ENCODE measurements at places on chromosomes 2 and 18.

DNA sequence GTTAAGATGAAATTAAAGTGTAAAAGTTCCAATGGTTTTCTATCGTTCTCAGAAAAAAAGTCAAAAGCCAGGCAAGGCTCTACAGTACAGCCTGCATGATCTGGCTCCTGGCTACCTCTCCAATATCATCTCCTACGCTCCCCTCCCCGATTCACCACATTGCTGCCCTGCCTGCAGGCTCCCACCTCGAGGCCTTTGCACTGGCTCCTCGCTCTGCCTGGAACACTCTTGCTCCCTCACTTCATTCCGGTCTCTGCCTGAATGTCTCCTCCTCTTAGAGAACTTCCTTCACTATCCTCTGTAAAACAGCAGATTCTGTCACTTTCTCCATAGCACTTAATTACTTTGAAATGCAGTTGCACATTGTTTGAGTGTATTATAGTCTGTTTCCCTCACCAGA is 72.5 kb downstream of the KLF7 start:
- DNase-seq: no peak

GRCh38 chr2:217808326-217808725 is 194.5 kb downstream of the TNS1 start:
- DNase-seq: no peak

DNA sequence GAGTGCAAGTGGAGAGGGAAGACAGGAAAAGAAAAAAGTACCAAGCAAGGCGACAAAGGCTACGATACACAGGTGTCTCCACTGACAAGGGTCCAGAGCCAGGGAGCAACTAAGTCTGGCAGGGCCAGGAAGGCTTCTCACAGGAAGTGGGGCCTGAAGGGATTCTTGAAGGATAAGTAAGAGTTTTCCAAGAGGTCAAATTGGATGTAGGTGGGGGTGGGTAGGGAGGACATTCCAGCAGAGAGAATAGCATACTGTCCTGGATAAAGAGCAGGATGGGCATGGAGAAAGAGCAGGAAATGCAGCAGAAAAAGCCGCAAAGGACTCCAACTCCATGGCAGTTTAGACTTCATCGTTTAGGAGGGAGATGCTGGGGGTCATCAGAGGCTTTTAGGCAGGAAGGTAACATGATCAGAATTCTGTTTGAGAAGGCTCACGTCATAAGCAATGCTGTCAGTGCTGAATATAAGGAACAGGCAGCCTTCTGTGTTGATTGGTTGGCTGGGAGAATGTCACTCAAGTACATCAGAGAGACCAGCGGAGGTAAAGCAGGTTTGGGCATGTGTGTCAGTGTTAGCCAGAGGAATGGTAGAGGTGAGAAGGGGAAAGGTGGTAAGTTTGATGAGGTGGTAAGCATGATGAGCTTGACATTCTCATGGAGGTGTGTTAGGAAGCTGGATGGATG is 35.1 kb downstream of the ARHGAP25 start:
- no peak for DNase-seq

GRCh38 chr18:56316727-56317126 is 321.7 kb downstream of the TXNL1 start:
- DNase-seq: no peak

- DNase-seq: peak; percentile 16
Measured at GRCh38 chr2:177332026-177332991, 60.3 kb upstream of the AGPS start.

DNA sequence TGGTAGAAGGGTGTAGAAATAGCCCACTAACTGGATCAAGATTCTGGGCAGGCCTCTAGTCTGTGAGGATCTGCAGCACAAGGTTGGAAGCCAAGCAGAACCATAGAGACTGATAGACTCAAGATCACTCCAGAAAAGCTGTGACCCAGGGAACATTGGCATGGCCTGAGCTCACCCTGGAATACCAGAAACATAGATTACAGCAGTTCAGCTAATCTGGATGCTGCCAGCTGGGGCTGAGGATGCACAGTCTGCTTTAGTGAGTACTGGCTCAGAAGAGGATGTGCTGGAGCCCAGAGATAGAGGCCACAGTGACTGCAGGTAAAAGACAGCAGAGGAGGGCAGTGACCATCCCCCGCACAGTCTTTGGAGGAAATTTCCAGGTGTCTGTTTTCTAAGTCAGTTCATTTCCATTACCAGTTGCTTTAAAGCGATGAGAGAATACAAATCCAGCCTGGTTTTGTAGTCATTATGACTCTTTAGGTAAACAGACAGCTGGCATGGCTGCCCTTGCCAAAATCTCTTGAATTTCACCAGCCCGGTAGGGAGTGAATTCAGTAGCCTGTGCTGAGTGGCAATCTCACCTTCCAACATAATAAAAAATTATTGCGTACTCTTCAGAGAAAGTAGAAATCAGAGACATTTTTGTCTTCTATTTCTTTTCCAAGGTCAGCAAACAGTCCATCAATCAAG is 119.2 kb downstream of the ANTXR1 start:
- DNase-seq: no peak

GRCh38 chr2:58959996-58960395 is 718.9 kb upstream of the FANCL start:
- DNase-seq: no peak

- DNase-seq: no peak
Measured at GRCh38 chr2:130765464-130765863, 10.1 kb downstream of the AMER3 start.

DNA sequence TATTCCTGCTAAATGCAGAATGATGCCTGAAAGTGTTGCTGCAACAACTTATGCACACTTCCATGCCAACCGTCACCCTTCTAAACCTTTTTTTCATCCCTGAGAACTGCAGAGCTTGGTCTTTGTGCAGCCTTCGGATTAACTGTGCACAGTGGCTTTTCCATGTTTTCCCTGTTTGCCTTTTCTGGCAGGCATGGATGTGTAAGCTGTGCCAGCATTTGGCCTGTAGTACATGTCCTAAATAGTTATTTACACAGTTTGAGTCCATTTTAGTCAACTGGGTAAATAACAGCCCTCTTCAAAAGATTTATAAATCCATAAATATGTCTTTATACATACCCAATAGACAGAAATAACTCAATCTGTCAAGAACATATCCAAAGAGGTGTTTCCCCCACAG is 31.5 kb downstream of the MEIS1 start:
- DNase-seq: no peak

- no peak for DNase-seq
Measured at GRCh38 chr18:67302043-67302442, 214.5 kb downstream of the DSEL start.

- DNase-seq: no peak
Measured at GRCh38 chr2:219362524-219363164, 25.1 kb downstream of the DNPEP start.

- no peak for DNase-seq
Measured at GRCh38 chr2:148656516-148656915, 12.0 kb downstream of the EPC2 start.

DNA sequence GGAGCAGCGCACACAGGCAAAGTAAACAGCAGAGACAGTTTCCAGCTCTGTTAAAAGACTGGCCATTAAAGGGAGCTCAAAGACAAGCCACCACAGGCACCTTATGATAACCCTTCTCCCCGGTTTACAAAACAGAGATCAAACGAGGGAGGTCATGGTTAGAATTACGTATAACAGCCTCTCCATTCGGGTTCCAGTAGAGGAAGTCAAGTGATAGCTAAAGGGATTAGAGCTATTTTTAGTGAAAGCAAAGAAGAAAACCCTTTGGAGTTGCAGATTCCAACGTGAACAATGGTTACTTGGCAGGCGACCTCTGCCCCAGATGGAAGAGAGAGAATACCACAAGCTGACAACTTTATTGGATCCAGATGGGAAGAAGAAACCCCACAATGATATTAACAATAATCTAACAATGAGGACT is 31.2 kb upstream of the EDAR start:
- no peak for DNase-seq

GRCh38 chr2:88669482-88670214 is 21.8 kb upstream of the RPIA start:
- no peak for DNase-seq

DNA sequence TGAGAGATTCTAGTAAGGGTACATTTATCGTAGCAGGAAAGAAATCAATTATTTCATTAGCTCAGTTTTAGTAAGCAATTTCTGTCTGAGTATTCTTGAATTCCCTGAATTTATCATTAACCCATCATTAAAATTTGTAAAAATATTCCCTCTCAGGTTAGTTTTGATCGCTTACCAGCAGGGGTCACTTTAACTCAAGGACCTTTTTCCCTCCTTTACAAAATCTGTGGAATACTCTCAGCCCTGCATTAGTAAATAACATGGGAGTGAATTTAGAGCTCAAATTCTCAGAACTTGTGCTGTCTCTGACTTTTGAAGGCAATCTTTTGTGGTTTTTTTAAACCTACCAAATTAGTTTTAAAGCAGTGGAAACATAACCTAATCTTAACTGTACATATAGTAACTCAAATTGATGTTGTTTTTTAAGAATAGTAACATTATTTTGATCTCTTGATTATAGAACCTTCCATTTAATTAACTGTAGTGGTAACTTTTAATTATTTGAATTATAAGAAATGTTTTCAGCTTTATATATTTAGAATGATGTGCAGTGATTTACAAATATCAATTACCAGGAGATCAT is 97.2 kb downstream of the AGPS start:
- no peak for DNase-seq

DNA sequence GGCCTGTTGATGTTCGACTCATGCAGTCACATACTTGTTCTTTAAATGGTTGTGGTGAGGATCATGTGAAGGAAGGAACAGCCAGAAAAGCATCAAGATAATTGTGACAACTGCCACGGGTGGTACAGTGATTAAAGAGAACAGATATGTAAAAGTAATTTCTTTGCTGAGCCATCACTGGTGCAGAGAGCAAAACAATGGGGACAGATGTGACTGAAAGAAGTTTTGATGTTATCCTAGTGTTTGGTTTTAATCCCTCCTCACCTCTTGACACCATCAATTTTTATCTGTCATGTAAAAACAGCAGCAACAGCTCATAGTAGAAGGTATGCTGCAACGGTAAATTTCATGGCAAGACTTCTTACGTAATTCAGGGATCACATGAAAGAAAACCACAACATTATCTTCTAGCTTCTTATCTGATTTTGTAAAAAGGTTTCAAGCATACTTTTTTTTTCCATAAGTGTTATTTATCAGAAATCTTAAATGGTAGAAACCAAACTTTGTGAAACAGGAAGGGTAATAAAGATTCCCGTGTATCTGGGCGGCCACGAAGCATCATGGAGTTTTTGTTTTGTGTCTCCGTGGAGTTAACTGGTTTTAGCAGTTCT is 65.2 kb downstream of the PLCL1 start:
- no peak for DNase-seq

DNA sequence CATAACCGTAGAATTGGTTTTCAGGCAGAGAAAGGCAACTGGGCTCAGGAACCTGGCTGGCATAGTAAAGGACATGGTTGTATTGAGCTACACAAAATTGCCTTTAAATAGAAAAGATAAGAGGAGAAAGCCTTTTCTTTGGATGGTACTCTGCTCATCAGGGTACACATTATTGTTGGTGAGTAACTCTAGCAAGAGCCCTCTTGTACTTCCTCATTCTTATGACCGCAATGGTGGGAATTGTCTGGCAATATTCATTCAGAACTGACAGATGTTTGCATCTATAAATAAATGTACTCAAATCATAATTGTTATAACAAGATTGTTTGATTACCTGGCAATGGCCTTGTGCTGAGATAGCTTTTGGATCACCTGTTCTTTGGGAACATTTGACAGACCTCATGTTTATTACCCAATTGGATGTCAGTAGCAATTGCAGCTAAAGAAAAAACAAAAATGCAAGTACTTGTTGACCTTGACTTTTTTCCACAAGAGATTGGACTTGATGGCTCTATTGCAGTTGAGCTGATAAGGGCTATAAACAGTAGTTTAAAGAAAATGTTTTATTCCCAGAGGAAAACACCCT is 43.9 kb downstream of the MEIS1 start:
- DNase-seq: no peak

- no peak for DNase-seq
Measured at GRCh38 chr2:152015552-152015951, 83.3 kb downstream of the CACNB4 start.

DNA sequence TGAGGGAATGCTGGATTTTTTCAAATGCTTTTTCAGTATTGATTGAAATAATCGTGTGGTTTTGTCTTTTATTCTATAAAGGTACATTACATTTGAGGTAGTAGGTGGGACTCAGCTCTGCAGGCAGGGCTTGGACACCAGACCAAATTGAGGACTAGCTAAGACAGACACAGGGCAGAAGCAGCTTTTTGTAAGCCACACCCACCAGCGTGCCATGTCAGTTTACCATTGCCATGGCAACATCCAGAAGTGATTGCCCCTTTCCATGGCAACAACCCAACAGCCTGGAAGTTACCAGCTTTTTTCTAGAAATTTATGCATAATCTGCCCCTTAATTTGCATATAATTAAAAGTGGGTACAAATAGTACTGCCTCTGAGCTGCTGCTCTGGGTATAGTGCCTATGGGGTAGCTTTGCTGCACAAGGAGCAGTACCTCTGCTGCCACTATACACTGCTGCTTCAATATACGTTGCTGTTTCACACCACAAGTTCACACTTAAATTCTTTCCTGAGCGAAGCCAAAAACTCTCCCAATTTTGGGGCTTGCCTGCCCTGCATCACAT is 23.6 kb upstream of the VWA3B start:
- no peak for DNase-seq

DNA sequence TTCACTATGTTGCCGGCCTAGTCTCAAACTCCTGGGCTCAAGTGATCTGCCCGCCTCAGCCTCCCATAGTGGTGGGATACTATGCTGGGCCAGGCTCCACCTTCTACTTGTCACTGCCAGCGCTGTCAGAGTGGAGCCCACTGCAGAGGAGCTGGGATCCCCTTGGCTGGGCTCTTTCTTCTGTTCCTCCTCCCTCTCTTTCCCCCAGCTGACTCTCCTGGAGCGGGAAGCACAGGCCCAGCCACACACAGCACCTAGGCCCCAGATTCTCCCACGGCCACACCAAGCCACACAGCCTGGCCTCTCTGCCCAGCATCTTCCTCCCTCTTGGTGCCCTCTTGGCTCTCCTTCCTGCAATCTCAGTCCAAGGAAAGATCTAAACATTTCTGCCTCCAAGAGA is 3.7 kb upstream of the GAREM2 start:
- no peak for DNase-seq

GRCh38 chr2:7744827-7745226 is 827.6 kb downstream of the RNF144A start:
- DNase-seq: no peak

DNA sequence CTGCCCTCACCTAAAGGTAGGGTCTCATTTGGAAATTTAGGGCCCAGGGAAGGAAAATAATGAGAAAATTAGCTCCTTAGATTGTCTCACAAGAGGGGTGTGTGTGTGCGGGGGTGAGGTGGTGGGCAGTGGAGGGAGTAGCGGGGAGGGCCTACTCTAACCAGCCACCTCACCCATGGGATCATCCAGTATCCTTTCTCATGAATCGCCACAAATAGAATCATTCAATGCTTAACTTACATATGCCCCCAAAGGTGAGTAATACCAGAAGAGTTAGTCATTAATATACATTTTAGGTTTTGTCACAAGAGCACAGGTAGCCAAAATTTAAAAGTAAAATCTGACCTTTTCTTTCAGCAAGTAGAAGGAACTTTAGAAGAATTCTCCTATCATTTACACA is 122.1 kb downstream of the PLEKHM3 start:
- no peak for DNase-seq

DNA sequence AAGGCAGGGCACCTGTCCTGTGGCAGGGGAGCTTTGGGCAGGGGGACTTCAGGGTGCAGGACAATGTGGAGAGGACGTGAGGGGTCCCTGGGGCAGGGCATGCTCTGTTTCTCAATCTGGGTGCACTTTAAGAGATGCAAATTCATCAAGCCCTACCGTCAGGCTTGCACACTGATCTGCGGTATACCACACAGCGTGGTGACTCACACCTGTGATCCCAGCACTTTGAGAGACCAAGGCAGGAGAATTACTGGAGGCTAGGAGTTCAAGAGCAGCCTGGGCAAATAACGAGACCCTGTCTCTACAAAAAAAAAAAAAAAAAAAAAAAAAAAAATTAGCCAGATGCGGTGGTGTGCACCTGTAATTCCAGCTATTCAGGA is 10.2 kb upstream of the GPC1 start:
- DNase-seq: no peak

Data from progenitor cell of endocrine pancreas (in vitro differentiated cells).